Activated gamma-delta T cell treated with Interleukin-2 at 50 U/mL for 16 hours (primary cell): ENCODE measurements at places on chromosomes 11 and 22.

GRCh38 chr22:21927174-21927823 is 25.3 kb downstream of the PPM1F start:
- no peak for DNase-seq

DNA sequence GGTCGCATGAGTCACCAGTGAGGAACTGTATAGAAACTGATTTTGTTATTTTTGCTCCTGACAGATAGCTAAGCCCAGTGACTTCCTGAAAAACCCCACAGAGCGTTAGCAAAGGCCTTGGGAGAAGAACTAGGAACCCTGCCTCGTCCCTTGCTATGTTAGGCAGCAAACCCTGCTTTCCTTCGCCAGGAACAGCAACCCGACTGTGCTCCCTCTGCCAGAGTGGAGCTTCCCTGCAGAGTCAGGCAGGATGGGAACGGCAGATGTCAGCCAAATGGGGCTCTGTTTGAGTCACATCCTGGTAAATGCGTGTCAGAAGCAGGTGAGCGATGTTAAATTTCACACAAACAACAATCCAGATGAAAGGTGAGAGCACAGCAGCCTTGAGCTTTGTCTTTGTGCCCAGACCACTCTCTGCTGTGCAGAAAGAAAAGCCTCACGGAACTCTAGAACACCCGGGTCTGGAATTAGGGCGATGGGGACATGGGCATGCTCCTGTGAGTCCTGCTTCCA is 186.6 kb downstream of the ADAMTS15 start:
- no peak for DNase-seq

DNA sequence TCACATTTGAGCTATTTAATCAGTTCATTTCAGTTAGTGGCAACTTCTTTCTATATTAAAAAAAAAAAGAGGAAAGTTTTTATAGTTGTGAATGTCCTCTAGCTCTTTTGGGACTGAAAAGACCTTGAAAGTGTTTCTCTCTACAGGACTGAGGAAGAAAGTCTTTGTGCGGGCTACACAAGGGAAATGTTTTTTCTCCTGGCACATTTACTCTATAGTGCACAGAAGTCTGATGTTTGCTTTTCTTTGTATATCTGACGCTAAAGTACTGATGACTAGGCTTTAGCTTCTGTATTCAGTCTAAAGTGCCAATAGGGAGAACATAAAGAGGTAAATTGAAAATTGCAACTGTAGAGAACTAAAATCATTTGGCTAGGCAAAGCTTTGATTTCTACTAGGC is 737.4 kb upstream of the LUZP2 start:
- DNase-seq, result no peak

GRCh38 chr11:9180784-9181183 is 84.4 kb downstream of the DENND5A start:
- no peak for DNase-seq

DNA sequence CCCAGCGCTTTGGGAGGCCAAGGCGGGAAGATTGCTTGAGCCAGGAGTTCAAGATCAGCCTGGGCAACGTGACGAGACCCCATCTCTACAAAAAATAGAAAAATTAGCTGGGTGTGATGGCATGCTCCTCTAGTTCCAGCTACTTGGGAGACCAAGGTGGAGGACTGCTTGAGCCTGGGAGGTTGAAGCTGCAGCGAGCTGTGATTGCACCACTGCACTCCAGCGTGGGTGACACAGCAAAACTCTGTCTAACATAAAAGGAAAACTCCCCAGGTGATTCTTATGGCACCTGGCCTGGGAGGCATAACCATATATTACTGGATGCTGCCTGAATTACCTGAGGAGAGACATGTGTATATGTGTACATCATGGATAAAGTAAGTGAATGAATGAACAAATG is 29.1 kb downstream of the KIAA1671 start:
- no peak for DNase-seq

DNA sequence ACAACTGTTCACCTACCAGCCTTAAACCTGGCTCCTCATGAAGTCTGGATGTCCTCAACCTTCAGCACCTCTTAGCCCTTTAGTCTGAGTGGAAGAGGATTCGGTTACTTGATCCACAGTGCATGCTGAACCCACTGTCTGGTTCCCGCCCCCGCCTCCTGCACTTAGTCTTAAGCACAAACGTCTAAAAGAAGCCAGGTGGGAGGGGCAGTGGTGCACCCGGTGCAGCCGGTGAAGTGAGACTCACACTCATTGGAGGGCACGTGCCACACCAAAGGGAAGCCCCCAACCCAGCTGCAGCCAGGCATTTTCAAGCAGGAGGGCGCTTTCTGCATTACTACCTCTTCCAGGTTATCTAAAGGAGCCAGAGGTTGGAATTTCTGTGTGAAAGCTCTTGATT is 146.8 kb downstream of the COMMD9 start:
- no peak for DNase-seq

DNA sequence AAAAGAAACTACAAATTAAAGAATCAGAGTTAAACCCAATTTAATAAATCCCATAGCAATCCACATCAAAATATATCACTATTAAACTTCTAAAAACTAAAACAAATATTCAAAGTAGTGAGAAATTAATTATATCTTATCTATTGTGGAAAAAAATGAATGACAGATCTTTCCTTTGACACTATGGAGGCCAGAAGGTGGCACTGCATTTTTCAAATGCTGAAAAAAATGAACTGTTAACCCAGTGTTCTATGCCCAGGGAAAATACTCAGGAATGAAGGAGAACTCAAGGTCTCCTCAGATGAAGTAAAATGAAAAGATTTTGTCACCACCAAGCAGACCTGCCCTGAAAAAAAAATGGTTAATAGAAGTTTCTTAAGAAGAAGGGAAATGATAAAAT is 27.7 kb downstream of the TYR start:
- no peak for DNase-seq

- no peak for DNase-seq
Measured at GRCh38 chr11:28491431-28491830, 383.2 kb downstream of the METTL15 start.

DNA sequence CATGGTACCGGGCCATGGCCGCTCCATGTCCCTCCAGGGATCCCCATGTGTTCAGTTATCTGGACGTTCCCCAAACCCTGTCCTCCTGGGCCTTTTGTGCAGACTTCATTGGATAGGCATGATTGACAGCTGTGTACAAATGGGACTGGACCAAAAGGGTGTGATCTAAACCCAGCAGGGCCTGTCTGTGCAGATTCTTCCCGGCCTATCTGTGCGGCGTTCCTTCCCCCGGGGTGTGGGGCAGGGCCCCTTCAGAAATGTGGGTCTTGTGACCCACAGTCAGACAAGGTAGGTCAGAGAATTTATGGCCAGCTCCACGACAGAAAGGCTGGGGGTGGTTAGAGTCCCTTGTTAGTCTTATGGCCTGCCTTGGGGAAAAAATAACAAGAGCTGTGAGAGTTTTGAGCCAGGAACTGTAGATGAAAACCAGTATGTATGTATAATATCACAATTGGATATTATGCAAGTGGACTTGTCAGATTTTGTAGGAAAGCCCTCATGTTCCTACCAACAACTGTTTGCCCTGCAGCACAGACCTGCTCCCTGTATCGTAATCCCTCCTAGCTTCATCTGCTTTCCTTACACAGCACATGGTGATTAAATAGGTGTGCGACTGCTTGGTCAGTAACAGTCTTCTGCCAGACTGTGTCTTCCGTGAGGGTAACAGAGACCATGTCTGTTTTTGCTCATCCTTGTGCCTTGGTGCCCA is 31.7 kb downstream of the AP2A2 start:
- no peak for DNase-seq

GRCh38 chr11:66476841-66477251 is 3.4 kb upstream of the DPP3 start:
- no peak for DNase-seq

GRCh38 chr11:61140416-61140815 is 20.8 kb downstream of the VPS37C start:
- DNase-seq, result no peak

GRCh38 chr11:99987821-99988470 is 699.1 kb upstream of the ARHGAP42 start:
- no peak for DNase-seq
